Transverse colon (tissue), 4 donors: ENCODE measurements at places on chromosomes 6 and 20.

GRCh38 chr20:40390654-40391053, 298.4 kb downstream of the MAFB start:
- DNase-seq: no peak

- no peak for DNase-seq
These were observed 41.8 kb downstream of the SRC start for GRCh38 chr20:37387519-37388269.

DNA sequence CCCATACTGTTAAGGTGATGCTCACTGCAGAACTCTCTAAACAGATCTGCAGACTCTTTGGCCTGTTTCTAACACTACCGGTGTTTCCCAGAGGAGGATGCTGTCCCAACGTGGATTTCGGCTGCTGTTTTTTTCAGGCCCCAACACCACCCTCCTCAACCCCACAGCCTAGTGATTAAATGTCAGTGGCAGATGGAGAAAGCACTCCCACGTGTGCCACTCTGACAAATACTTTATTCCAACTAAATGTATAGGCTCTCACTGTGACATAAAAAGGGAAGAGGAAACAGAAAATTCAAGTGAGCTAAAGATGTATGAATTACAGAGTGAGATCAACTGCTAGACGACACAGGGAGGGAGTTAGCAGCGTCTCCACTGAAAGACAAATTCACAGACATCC, 3.6 kb downstream of the TBC1D20 start:
- DNase-seq: no peak

- no peak for DNase-seq
These were observed 12.5 kb downstream of the SESN1 start for GRCh38 chr6:109082188-109082577.

GRCh38 chr6:449486-450419, 58.2 kb downstream of the IRF4 start:
- DNase-seq: no peak

GRCh38 chr6:4662886-4663285, 113.3 kb upstream of the CDYL start:
- DNase-seq: no peak

- peak; percentile 10 for DNase-seq
These were observed 59.7 kb downstream of the TCP11 start for GRCh38 chr6:35081426-35081851.

DNA sequence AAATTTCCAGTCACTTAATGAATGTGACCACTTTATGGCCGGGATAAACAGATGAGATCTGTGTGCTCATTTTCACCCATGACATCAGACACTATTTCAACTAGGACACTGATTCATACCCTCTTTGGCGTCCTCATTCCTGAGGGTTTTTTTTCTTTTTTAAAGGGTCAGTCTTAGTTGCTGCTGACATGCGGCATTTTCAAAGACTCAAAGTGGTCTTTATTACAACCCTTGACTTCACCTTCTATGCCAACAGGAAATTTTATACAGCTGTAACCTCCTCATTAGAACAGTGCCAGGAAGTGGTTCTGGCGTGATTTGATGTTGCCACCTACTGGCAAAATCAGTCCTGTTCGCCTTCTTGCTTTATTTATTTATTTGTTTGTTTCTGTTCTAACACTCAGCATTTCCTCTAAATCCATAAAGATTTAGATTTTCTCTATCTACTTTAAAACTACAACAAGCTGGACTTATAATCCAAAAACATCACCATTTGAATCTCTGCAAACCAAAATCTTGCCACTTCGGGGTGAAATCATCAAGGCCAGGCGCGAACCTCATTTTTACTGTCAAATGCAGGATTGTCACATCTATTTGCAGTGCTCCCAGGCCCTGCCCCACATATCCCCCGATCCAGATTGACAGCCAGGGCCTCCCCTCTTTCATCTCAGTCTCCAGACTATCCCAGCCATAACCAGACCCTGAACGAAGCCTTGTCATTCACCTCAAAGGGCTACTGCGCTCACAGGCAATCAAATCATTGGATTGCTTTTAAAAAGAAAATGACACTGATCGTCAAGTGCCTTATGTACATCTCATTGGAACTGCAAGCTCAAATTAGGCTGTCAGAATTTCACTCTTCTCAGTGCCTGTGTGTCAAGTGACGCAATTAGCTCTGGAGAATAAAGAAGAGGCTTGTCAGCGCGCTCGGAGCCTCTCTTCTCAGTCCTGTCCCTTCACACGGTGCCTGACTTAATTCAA, 77.5 kb downstream of the C6orf118 start:
- no peak for DNase-seq

DNA sequence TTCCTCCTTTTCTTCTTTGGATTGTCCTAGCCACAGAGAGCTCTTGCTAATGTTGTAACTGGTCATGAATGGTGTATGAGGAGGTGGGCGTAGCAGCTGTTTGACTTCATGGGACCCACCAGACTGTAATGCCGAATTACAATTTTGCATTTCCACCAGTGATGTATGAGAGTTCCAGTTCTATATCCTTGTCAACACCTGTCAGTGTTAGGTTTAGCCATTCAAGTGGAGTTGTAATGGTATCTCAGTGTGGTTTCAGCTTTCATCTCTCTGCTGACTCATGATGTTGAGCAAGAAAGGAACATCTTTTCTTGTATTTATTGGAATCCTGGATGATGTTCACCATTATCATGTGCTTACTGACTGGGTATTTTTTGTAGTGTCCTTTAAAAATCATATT, 5.1 kb downstream of the IGF2R start:
- DNase-seq: no peak

DNA sequence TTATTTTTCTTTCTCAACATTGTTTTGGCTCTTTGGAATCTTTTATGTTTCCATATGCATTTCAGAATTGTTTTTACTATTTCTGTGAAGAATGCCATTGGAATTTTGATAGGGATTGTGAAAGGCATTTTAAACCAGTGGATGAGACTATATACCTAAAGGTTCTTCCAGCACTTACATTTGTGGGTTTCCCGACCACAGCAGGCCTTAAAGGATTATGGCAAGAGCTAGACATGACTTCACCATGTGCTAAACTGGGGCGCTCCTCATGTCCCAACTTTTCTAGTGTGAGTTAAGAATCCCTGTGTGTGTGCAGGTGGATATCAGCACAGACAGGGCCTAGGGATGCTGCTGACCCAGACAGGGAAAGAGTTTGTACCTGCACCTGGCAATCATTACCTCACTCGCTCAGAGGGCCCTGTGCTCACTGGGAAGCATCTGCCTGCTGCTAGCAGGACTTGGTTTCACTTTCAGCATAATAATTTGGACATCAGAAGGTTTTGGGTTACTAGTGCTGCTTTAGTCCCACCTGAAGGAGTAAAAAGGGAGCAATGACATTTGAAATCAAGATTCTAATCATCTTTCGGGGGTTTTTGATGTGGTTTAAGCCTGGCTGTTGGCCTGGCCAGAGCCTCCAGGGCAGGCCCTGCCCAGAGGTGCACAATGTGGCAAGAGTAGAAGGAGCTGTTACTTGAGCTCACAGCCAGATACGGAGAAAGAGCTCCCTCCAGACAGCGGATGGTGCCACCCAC, 137.1 kb downstream of the CDC5L start:
- no peak for DNase-seq

- DNase-seq: no peak
These were observed 112.6 kb downstream of the DCDC2 start for GRCh38 chr6:24245275-24245674.

DNA sequence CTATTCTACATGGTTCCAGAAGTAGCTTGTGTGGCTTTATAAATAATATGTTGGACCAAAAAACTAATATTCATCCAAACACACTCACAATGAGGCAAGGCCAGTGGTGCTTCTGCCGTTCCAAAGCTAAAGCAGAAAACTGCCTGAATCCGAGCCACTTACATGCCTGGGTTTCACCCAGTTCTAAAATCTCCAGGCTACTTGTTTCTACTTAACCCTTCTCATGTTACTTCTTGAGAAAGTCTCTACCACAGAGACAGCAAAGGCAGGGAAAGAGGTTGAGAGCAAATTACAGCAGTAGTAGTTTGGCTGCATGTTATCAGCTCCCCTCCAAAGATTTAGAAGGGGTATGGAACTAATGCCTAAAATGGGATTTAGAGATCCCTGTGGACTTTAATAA, 62.0 kb downstream of the FAXC start:
- no peak for DNase-seq

GRCh38 chr6:129022011-129022553, 139.1 kb downstream of the LAMA2 start:
- no peak for DNase-seq

GRCh38 chr6:6811128-6812009, 222.8 kb downstream of the LY86 start:
- DNase-seq: peak; percentile 77
